ENCODE measurements at places on chromosomes 4 and X.

- no peak for DNase-seq
Measured at GRCh38 chrX:40908026-40908425, 172.7 kb upstream of the MED14 start.

DNA sequence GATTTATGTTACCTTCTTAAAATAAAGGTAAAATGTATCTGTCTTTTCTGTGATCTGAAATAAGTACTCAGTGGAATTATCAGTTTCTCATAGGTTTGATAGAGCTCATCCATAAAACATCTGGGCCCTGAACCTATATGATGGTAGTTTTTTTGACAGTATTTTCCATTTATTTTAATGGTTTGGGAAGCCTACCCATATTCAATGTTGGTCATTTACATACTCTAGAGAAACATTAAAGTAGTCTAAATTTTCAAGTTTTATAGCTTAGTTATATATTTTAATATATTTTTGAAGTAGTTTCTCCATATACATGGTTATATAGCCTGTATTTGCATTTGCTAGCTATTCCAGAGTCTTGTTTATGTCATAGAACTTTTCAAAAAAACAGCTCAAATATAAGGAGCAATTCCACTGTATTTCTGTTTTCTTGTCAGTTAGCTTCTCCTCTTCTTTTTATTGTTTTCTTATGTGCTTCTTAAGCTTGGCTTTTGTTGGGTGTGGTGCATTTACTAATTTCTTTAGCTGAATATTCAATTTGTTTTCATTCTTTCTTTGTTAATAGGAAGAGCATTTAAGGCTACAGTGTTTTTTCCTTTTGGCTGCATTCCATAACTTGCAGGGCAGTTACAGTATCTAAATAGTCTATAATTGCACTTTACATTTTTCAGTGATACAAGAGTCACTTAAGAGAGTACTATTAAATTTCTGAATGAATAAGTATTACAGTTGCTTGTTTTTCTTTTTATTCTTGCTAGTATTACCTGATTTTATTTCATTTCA lies 181.4 kb downstream of the DKK2 start:
- DNase-seq, result no peak

DNA sequence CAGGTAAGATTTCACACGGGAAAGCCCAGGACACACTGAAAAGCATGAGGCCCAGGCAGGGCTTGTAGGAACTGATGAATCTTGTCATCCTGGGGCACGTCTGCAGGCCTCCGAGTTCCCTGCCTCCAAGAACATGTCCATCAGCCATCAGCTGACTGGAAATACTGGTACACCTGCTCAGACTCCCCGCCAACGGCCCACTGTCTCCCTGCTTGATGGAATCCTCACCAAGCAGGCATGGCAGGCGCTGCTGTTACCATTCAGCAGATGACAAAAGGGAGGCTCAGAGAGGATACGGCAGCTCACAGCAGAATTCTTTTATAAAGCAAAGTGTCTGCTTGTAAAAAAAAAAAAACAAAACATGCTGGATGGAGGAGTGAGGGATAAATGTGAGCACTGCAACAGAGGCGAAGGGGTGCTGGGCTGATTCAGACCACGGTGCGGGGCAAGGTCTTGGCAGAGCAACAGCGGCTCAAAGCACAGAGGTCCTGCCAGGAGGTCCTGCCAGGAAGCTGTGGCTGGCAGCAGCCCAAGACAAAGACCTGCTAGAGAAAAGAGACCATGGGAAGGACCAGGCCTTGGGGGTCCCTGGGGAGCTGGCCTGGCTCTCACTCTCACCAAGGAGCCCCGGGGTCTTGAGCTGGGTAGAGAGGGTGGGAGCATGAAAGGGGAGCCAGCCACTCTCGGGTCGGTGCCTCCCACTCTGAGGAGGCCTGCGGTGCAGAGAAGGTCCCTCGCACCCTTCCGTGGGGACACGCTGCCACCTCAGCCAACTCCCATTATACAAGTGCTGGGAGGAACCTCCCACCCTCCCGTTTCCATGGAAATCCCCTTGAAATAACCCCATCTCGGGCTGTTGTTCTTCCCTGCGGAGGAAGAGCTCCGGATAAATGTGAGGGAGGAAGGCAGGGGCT lies 25.6 kb downstream of the PPP2R2C start:
- DNase-seq, result no peak

DNA sequence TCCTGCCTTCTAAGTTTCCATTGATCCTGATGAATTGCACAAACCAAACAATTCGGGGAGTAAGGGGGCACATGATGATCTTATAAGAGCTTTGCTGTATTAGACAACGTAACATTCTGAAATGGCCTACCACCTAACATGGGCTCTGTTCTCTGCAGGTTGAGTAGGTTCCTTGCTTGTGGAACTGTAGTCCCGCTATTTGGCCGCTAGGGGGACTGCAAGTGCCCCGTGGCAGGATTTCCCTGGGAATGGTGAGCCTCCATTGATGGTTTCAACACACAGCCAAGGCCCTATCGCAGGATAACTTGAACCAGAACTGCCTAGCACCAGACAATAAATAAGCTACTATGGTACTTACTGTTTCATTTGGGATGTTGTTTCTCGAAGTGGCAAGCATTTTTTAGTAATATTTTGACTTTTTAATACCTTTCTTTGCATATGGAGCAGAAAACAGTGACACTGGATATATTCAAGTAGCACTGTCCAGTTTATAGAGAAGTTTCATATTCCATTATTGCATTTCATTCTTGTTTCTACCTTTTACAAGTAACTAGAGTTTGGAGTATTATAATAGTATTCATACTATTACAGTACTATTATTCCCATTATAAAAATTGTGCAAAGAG lies 11.9 kb downstream of the AR start:
- no peak for DNase-seq

GRCh38 chr4:152640058-152640921 lies 39.5 kb downstream of the TMEM154 start:
- DNase-seq, result no peak

DNA sequence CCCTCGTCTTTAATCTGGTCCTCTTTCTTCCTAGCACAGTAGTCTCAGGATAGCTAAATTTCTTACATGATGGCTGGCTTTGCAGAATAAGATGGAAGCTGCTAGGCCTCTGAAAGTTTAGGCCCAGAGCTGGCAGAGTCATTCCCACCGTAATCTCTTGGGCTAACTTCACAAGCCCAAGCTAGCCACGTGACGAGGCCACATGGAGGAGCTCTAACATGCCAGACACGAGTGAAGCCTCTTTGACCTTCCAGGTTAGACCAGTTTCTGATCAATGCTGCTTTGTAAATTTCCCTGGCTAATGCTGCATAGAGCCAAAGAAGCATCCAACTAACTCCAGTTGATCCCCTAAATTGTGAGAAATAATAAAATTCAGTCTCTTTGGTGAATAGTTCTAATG lies 9.5 kb upstream of the CENPE start:
- DNase-seq, result no peak

- DNase-seq, result no peak
Measured at GRCh38 chr4:11497972-11498371, 69.3 kb upstream of the HS3ST1 start.

- DNase-seq, result no peak
Measured at GRCh38 chr4:161005746-161006145, 1158.1 kb downstream of the FSTL5 start.

DNA sequence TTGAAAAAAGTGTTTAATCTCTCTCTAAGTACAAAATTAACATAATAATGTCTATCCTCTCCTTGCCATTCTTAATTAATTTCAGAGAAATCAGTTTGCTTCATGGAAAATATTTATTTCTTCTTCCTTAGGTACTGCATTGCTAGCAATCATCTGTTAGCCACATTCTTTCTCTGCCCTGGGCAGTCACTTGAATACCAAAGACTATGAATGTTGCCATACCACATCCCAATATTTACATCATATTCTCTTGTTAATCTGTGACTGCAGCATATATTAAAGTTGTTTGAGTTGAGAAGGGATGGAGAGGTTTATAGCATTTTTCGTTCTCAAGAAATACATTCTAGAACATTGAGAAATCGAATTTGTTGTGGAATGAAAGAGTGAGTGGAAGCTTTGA lies 672.8 kb downstream of the PCDH7 start:
- DNase-seq, result no peak

GRCh38 chrX:17922303-17922702 lies 61.2 kb upstream of the RAI2 start:
- DNase-seq, result no peak

- no peak for DNase-seq
Measured at GRCh38 chrX:133928365-133928764, 57.0 kb downstream of the GPC3 start.

GRCh38 chrX:110159865-110160264 lies 157.0 kb downstream of the TMEM164 start:
- no peak for DNase-seq

GRCh38 chr4:119794113-119794512 lies 165.5 kb upstream of the PDE5A start:
- no peak for DNase-seq

DNA sequence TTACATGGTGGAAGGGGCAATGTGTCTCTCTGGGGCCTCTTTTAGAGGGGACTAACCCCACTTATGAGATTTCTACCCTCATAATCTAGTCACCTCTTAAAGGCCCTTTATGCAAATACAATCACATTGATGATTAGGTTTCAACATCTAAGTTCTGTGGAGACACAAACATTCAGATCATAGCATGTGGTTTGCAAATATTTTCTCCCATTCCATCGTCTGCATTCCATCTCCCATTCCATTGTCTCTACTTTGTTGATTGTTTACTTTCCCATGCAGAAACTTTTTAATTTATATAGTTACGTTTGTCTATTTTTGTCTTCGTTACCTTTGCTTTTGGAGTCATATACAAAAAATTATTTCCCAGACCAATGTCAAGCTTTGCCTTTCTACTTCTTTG lies 927.5 kb upstream of the INTU start:
- DNase-seq, result no peak

DNA sequence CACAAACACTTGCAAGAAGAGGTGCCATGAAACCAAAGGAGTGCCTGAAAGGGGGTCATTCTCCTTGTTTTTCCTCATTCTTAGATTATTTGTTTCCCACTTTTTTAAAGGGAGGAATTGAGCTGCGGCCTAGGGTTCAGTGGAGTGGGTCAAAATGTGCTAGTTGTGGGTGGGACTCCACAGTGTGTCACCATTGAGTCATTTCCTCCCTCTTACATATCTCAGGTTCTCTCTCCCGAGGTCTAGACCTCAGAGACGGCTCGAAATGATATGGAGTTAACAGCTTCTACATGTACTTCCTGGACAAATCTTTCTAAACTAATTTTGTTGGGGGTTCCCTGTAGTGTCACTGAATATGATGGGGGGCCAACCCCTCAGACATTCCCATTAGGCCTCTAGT lies 328.4 kb upstream of the SPANXN1 start:
- DNase-seq, result no peak
